ENCODE measurements at places on chromosomes 5 and 9. TPM values are rescaled to one million over a fixed set of nuclear protein-coding genes. Genes with fewer than 3 reads are reported as not detected.

DNA sequence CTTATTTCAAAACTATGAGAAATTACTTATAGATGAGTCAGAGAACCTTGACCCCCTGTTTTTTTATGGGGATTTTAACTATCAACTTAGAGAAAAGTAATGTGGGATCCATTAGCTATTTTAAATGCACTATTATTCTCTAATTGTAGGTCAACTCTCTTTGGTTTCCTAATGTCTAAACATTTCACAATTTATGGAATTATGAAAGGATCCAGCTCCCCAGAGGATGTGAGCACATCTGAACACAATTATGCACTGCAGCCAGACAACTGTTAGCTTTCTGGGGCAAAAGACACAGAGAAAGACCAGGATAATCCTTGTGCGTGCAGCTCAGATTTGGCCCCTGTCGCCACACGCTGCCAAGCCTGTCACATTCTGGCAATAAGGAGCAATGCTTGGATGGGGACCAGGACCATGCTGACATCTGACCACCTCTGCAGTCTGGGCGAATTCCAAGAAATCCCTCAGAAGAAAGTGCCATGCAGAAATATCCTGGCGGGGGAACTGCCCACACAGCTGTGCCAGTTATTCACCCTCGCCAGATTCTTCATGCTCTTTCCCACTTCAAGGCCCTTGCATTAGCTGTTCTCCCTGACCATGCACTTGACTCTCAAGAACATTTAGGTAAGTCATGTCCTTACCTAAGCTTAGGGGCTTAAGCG lies 22.2 kb upstream of the CMBL start:
- no peak for DNase-seq

DNA sequence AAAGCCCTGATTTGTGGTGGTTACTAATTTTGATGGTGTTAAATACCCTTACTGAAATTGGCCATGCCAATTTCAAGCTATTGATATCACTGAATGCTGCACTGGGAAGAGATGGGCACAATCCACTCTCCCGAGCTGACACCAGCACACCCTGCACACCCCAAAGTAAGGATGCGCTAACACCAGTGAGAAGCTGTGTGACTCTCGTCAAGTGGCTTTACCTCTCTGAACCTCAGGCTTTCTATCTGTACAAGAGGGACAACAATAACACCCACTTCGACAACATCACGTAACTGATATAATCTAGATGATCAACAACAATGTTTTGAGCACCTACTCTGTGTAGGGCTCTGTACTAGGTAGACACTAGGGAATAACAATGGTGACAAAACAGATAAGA lies 8.0 kb upstream of the AKNA start:
- no peak for DNase-seq

DNA sequence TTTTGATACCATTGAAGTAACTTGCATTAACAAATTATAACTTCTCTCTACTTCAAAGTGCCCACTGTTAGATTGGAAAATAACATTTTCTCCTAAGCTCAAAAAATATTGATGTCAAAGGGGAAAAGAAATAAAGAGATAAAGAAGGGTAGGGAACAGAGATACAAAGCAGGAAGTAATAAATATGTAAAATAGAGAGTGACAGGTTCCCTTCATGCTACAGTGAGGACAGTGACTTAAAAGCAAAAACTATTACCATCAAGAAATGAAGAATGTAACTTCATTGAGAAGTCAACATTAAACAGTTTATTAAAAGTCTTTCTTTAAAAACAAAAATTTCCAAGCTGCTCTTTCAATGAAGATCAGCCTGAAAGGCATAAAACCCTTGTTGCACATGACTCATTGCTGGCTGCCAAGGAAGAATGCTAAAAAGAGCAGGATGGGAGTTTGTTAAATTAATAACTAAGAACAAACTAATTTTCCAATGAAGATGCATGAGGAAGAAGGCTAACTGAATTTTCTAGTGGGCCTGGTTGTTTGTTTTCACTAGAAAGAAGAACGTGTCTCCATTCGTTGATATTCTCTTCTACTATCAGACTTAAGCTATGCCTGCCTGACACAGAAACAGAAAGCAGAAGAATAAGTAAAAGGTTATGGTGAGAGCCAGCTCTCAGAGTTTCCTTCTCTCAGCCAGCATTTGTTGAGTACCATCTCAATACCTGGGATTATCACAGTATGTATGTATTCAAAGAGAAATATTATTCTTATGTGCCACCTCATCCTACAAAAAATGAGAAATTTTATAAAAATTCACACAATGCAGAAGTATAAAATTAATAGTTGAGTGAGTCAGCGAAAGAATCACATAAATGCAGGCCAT lies 197.8 kb upstream of the NREP start:
- DNase-seq, result no peak

- no peak for DNase-seq
Measured at GRCh38 chr5:60586307-60586901, 113.6 kb downstream of the DEPDC1B start.

- DNase-seq, result no peak
Measured at GRCh38 chr5:11128021-11128420, 367.0 kb upstream of the DAP start.

GRCh38 chr5:106661866-106662265 lies 1008.9 kb downstream of the EFNA5 start:
- DNase-seq, result no peak

DNA sequence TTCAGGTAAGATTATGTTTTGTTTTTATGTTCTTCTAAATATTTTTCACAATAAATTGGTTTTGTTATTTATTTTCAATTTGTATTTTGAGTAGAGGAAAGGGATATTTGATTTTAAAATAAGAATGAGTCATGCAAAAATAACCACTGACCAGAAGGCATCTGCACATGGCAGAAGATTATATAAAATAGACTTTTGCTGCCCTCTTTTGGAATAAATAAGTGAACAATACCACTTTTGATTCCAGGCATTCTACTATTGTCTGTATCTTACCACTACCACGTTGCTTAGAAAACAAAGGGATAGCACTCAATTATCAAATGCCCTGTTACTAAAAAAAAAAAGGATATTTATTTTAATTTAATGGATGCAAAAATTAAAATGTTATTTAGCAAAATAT lies 227.3 kb upstream of the ITGA1 start:
- no peak for DNase-seq

The EQTN gene
- total RNA-seq, result not detected

The DIRAS2 gene
- total RNA-seq, result not detected

The TTC16 gene
- not detected for total RNA-seq

The POLR3G gene
- 3.1 TPM for total RNA-seq

The SLC6A7 gene
- total RNA-seq, result not detected

The FOXI1 gene
- not detected for total RNA-seq

The SLC12A7 gene
- total RNA-seq, result 21.8 TPM

All from activated B cell treated with CpG ODN at 0.5 μM for 24 hours (primary cell).